Skin of body (tissue), 3 donors: ENCODE measurements at places on chromosomes 3 and 15. TPM values are rescaled to one million over a fixed set of nuclear protein-coding genes. Genes with fewer than 3 reads are reported as not detected.

Gene OSTN
- total RNA-seq: 0.10 TPM

Gene FAM227B
- 4.7 TPM for total RNA-seq

Gene USP50
- 1.5 TPM for total RNA-seq

Gene MASP1
- total RNA-seq: 26.5 TPM

Gene CHP1
- 49.4 TPM for total RNA-seq
